ENCODE measurements at places on chromosomes 7 and 10.

GRCh38 chr10:28558186-28558585 lies 25.3 kb downstream of the WAC start:
- DNase-seq, result no peak

DNA sequence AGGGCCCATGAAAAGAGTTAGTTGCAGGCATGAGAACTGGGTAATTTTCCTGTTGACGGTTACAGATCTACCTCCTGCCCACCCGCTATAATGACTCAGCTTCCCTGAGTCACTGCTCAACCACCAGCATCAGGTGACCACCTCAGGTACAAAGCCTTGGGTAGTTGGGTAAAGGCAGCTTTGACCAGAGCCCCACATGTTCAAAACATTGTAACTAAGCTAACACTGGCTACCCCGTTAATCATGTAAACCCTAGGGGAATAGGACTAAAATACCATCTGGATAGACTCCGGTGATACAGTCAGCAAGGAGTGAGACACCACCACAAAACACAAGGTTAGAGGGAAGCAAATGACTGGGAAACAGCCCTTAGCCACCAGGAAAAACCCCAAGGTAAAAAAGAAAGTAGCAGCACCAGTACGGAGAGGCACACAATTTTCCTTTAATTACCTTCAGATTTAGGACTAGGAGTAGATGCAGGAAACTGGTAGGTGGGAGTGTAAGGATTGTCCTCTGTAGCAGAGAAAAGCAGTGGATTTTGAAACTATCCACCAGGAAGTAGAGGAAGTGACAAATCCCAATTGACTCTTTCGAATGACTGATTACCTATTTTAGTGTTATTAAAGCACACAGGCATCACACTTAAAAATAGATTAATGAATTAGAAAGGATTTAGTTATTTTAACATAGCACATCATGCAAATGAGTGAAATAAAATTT lies 103.5 kb upstream of the PDLIM1 start:
- no peak for DNase-seq

GRCh38 chr7:43585562-43585961 lies 2.7 kb downstream of the STK17A start:
- no peak for DNase-seq

- DNase-seq, result no peak
Observed at GRCh38 chr10:71396084-71396710, 523 bp upstream of the CDH23 start.

GRCh38 chr10:118412132-118412760 lies 70.1 kb upstream of the FAM204A start:
- DNase-seq, result no peak

DNA sequence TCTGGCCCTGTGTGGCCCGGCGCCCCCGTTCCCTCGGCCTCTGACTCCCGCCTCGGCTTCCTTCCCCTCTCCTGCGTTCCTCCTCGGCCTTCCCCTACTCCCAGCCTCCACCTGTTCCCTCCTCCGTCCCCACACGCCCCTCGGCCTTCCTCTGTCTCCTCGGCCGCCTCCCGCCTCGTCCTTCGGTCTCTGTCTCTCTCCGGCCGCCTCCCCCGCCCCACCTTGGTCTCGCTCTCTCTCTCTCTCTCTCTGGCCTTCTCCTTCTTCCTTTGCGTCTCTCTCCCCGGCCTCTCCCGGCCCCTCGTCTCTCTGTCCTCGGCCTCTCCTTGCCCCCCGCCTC lies 588 bp downstream of the GET4 start:
- DNase-seq, result no peak

DNA sequence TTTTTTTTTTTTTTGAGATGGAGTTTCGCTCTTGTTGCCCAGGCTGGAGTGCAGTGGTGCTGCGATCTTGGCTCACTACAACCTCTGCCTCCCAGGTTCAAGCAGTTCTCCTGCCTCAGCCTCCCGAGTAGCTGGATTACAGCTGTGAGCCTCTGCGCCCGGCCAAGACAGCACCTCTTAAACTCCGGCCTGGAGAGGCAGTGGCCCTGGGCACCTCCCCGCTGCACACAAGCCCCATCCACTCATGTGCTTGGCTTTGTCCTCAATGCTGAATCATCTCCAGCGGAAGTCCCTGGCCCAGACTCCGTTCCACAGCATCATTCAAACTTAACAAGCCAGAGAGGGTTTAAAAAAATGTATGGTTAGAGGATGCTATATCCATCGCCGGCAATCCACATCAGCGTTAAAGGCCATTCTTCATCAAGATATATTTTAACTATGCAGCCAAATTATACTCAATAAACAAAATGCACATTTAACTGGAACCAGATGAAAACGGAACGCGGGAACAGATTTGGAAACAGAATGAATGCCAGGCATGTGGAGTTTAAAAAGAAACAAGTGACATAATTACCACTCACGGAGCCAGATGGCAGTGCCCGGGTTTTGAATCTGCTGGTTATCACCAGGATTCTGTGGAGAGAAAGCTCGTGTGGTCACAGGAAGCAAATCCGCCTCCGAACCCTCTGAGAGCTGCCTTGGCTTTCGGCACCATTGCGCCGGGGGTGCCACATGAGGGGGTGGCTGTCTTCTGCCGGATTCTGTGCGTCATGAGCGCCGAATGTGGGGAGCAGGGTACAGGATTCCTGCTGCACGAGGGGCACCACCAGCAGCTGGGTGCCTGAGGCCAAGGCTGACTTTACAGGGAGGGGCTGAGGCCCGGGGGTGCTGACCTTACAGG lies 45.6 kb upstream of the CFAP46 start:
- no peak for DNase-seq

DNA sequence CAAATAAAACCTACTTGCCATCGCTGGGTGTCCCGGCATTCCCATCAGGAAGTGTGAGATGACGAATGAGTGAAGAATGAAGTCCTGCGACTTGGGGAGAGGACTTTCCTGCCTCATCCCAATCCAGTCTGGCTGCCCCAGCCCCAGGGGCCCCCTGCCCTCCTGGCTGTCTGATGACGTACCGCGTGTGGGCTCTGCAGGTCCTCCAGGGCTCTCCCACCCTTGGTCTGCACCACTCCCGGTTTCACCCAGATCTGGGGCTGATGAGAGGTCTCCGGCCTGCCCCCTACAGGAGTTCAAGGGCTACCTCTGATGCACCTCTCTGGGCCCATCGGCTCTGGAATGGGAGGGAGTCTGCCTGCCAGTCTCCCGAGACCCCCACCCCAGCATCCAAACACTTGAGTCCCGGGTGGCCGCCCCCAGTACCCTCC lies 9.8 kb downstream of the ATP6V1F start:
- no peak for DNase-seq

GRCh38 chr10:69951658-69952057 lies 101.0 kb upstream of the MACROH2A2 start:
- DNase-seq, result no peak

- DNase-seq, result no peak
Observed at GRCh38 chr10:100507357-100507732, 12.3 kb downstream of the SEC31B start.

DNA sequence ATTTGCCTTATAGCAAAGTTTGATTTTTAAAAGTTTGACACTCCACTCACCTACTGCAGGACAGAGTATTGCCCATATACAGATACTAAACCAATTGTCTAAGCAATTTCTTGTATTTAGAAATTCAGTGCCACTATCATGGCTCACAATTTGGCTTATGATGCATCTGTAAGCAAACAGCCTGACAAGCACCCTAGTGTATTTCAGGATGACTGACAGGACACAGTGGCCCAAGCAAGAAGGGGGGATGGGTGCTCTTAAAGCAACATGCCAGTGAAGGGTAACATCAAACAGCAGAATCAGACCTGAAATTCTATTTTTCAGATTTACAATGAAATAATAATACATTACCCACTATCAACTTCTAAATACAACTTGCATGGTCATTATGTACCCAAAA lies 30.5 kb downstream of the CTNNA3 start:
- DNase-seq, result peak; percentile 47

DNA sequence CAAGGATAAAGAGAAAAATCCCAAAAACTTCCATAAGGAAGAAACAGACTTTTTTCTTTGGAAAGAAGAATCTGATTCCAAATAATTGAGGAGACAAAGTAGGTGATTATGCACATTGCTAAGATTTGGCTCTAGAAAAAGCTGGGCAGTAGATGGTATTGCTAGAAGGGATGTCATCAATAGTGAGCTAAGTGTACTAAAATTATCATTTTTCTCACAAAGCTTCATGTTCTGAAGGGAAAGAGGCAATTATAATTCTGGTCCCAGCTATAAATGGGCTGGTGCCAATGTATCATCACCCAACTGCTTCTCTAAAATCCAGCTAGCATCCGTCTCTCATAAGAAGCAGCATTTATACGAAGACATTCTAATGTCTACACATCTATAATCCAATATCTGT lies 23.9 kb downstream of the STEAP1 start:
- DNase-seq, result no peak

DNA sequence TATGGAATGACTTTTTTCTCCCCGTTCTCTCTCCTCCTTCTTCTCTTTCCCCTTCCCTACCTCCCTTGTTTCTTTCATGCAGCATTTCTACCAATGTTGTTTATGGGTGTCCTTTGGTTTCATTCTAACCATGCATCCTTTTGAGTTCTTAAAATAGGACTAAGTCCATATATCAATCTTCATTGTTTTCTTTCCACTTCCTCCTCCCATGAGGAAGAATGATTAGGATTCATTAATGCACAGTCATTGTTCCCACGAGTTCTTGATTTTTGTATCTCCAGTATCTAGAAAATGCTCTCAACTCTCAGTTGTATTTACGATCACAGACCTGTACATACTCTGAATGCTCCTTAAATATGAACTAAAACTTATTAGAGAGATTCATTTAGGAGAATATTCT lies 153.3 kb downstream of the LRRC4 start:
- DNase-seq, result no peak

DNA sequence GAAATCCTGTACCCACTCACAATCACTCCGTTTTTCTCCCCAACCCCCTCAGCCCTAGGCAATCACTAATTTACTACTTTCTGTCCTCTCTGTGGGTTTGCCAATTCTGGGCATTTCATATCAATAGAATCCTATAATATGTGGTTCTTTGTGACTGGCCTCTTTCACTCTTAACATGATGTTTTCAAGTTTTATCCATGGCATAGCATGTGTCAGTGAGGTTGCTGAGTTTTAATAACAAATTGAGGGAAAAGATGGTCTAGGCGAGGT lies 11.9 kb downstream of the PLAU start:
- DNase-seq, result no peak

GRCh38 chr10:3421537-3422257 lies 249.1 kb upstream of the PITRM1 start:
- DNase-seq, result no peak

- DNase-seq, result no peak
Observed at GRCh38 chr7:116669769-116670168, 2.2 kb upstream of the MET start.
